Activated T-helper 1 cell treated with anti-CD3 and anti-CD28 coated beads, Interleukin-2, amount 50 U/mL, for 16 hours (primary cell): ENCODE measurements at places on chromosomes 2 and 18.

DNA sequence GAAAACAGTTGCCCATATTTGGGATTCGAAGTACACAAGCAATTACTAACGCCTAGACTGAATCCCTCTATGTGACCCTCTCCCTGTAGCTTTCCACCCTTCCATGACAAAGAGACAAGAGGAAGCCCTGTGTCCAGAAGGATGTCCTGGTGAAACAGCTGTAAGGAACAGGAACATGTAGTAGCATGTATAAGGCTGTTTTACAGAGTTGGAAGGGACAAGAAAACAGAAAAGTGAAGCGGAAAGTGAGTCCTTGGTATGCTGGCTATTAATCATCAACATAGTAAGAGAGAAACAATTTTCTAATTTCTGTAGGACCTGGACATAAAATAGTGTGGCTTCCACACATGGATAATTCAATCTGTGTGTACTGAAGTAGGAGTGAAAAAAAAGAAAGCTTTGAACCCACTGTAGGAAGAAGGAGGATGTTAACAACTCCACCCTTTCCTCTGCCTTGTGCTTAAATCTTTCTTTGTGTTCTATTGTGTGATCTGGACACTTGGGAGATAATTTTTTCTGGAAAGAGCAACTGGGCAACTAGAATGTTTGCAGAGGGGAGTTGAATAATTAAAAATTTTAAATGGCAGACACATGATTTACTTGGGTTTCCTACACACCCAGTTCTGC lies 162.3 kb upstream of the ZSWIM2 start:
- DNase-seq, result no peak

GRCh38 chr2:152391318-152391717 lies 56.3 kb downstream of the FMNL2 start:
- DNase-seq, result no peak

DNA sequence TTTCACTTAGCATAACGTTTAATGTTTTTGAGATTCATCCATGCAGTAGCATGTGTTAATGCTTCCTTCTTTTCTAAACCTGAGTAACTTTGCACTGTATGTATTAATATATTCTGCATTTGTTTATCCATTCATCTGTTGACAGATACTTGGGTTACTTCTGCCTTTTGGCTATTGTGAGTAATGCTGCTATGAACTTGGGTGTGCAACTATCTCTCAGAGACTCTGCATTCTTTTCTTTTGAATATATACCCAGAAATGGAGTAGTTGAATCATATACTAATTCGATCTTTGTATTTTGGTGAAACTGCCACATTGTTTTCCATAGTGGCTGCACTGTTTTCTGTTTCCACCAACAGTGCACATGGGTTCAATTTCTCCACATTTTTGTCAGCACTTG lies 128.3 kb downstream of the SH3BP4 start:
- DNase-seq, result no peak

DNA sequence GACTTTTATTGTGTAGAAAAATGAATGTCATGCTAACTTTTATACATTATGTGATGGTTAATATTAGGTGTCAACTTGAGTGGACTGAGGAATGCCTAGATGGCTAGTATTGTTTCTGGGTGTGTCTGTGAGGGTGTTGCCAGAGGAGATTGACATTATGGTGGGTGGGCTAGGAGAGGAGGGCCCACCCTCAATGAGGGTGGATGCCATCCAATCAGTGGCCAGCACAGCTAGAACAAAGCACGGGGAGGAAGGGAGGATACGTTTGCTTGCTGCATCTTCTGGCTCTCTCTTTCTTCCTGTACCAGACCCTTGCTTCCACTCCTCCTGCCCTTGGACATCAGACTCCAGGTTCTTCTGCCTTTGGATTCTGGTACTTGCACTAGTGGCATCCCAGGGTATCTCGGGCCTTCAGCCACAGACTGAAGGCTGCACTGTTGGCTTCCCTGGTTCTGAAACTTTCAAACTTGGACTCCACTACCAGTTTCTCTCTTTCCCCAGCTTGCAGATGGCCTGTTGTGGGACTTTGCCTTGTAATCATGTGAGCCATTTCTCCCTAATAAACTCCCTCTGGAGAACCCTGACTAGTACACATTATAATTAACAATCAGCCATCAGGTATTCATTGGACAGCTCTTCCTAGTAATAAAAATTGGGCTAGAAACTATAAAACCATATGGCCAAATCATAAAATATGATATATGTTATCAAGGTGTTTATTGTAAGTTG lies 31.7 kb upstream of the ZCCHC2 start:
- DNase-seq, result no peak

DNA sequence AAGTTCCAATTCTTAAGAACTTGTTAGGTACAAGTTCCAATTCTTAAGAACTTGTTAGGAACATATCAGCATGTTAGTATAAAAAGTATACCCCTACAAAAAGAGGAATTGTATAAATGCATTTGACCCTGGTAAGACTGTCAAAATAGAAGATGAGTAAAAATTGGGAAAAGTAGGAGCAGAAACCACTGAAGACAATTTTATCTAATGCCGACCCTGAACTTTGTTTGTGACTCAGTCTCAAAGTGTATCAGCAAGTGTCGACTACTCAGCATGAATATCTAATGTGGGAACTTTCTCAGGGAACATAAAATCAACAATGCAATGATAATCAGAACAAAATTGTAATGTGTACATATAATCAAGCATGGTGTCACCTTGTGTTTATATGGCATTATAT lies 583 bp upstream of the CD226 start:
- no peak for DNase-seq

DNA sequence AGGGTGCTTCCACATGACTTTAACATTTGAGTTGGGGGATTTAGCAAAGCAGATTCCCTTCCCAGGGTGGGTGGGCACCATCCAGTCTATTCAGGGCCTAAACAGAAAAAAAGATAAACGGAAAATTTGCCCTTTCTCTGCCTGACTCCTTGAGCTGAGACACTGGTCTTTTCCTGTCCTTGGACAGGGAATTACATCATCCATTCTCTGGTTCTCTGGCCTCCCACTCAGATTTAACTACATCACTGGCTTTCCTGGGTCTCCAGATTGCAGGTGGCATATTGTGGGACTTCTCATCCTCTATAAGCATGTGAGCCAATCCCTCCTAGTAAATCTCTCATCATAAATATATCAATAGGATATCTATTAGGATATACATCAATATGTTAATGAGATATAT lies 25.8 kb downstream of the CAPN13 start:
- DNase-seq, result no peak

GRCh38 chr2:204545861-204546735 lies 823 bp downstream of the PARD3B start:
- DNase-seq, result no peak

DNA sequence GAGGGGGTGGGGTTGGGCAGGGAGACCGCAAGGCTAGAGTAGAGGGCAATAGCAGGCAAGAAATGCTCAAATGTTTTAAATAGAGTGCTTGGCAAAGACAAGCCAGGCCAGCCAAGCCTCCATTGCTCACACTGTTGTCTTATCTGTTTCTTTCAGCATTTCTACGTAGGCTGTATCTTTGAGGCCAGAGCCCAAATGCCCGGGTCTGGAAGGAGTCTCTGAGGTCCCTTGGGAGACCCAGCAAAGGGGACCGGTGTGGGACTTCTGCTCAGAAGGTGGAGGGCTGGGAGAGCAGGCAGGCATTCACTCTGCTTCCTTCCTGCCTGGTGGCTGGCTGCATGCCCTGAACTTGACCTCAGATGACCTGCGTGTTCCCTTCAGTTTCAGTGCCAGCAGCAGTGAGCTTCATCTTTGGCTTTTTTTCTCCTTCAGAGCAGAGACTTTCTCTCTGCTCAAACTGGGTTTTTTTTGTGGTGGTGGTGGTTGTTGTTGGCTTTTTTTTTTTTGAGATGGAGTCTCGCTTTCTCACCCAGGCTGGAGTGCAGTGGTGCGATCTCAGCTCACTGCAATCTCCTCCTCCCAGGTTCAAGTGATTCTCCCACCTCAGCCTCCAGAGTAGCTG lies 13.7 kb upstream of the TET3 start:
- DNase-seq, result no peak

GRCh38 chr2:16860627-16861026 lies 195.0 kb upstream of the CYRIA start:
- DNase-seq, result no peak

DNA sequence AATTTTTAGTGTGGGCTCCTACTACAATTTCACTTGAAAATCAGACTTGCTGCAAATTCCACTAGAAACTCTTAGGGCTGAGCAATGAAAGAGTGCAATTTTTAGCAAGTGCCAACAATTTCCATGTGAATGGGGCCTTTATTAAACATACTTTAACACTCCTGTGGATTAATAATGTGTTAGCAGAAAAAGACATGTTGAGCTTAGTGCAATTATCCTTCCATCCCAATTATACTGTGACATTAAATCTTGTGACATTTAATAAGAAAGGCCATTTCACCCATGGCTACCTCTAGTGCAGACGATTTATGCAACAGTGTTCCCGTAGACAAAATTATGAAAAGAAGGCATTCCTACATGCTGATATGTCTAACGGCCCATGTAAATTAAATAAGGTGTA lies 639.7 kb downstream of the STK39 start:
- DNase-seq, result no peak

GRCh38 chr2:231680285-231680991 lies 27.9 kb upstream of the PTMA start:
- DNase-seq, result no peak

DNA sequence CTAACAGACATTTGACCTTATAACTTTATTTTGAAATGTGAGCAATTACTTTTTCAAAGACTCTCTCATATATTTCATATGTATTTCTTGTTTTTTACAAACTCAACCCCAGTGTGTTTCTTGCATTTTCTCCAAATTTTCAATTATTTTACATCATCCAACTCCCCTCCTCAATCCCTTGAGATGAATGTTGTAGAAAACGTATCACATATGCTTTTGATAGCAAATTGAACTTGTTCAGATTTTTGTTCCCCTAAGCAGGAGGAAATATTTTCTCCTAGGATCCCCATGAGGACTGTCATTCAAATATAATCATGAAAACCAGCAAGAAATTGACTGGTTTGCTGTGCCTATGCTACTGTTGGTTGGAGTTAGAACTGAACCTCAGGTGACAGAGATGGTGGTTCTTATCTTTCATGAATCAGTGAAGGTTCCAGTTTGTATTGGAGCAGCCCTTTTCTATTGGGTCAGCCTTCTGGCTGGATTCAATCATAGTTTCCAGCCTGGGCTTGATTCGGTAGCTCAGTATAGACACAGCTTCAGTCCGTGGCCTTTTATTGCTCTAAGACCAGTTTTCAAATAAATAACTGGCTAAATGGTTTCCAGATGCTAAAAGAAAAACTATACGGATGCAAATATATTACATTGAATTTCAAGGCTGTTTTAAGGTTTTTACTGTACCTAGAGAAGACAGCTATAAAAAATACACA lies 591.0 kb downstream of the EPHA4 start:
- no peak for DNase-seq

DNA sequence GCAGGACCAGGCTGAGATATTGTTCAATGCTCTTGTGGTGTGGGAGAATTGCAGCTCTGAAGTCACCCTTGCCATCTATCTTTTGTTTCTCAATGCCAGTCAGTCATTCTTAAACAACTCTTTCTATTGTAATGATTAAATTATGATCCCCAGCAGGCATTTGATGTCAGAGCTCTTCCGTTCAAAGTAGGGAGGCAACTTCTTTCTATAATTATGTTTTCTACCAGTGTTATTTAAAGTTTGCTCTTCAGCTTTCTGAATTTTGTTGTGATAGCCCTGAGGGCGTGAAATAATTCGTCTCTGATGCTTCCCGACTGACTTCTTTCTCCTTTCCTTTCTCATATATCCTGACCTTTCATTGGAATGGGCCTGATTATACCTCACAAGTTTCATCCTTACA lies 161.4 kb upstream of the KLHL14 start:
- no peak for DNase-seq

GRCh38 chr18:74219056-74219455 lies 70.7 kb downstream of the TIMM21 start:
- DNase-seq, result no peak

- no peak for DNase-seq
These were observed 124.2 kb downstream of the GALR1 start for GRCh38 chr18:77373730-77374445.

GRCh38 chr2:201407265-201407664 lies 44.0 kb downstream of the TRAK2 start:
- no peak for DNase-seq

DNA sequence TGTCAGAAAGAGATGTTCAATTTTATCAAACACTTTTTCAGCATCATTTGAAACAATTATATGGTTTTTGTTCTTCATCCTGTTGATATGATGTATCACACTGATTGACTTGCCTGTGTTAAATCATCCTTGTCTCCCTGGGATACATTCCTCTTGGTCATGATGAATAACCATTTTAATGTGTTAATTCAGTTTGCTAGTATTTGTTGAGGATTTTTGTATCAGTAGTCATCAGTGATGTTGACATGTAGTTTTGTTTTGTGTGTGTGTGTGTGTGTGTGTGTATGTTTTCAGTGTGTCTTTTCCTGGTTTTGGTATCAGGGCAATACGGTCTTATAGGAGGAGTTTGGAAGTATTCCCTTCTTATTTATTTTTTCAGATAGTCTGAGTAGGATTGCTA lies 325.4 kb downstream of the ZNF804A start:
- no peak for DNase-seq

DNA sequence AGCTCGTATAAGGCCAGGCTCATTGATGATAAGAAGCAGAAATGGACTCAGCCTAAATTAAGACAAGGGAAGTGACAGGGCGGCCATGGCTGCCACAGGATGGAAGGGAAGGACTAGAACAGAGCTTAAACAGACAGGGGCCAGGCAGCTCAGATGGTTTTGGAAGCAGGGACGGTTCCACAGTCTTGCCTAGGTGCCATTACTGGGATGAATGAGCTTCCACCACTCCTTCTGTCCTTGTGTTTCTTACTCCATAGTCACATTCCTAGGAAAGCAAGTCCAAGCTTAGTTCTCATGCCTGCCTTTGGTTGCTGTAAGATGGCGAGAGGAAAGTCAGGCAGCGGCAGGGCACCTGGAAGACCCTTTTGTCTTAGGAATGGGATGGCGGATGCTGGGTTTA lies 11.9 kb downstream of the GNLY start:
- no peak for DNase-seq

GRCh38 chr2:113806217-113806913 lies 49.9 kb upstream of the SLC35F5 start:
- no peak for DNase-seq

DNA sequence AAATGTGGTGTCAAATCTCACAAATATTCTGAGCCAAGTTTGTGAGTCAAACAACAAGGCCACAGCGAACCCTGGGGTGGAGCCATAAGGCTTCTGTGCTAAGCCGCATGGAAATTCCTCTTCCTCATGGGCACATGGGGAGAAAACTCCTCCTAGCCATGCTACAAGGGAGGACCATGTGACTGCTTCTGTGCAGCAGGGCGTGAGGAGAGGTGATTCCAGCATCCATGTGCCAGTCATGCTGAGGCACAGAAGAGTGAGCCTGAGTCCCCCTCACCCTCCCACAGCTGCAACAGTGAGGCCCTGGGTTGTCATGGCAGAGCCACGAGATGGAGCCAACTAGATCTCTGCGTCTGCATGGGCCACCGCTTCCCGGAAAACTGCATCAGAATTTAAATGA lies 488.8 kb upstream of the RAB6C start:
- DNase-seq, result no peak

- no peak for DNase-seq
These were observed 2.7 kb downstream of the CCDC88A start for GRCh38 chr2:55416786-55417568.
